ENCODE measurements at places on chromosomes 7 and 10.

DNA sequence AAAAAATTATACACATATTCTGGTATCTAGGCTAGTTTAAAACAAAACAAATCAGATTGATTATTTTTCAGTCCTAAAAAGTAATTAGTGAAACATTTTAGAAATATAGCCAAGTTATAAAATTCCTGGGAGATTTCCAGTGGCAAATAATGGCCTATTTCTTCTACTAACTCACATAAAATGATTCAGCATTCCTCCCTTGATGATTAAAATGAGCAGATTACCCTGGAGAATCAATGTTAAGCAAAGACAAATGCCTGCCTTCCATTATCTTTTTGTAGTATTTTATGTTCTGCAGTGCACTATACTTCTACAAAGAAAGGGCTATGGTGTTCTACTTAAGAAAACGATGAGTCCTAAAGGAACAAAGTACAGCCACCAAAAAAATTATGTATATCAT lies 53.6 kb downstream of the PARD3 start:
- DNase-seq = no peak

GRCh38 chr10:131310142-131310541 lies 1.4 kb downstream of the TCERG1L start:
- no peak for DNase-seq

- DNase-seq = no peak
These were observed 56.3 kb downstream of the PLXNA4 start for GRCh38 chr7:132519936-132520335.

DNA sequence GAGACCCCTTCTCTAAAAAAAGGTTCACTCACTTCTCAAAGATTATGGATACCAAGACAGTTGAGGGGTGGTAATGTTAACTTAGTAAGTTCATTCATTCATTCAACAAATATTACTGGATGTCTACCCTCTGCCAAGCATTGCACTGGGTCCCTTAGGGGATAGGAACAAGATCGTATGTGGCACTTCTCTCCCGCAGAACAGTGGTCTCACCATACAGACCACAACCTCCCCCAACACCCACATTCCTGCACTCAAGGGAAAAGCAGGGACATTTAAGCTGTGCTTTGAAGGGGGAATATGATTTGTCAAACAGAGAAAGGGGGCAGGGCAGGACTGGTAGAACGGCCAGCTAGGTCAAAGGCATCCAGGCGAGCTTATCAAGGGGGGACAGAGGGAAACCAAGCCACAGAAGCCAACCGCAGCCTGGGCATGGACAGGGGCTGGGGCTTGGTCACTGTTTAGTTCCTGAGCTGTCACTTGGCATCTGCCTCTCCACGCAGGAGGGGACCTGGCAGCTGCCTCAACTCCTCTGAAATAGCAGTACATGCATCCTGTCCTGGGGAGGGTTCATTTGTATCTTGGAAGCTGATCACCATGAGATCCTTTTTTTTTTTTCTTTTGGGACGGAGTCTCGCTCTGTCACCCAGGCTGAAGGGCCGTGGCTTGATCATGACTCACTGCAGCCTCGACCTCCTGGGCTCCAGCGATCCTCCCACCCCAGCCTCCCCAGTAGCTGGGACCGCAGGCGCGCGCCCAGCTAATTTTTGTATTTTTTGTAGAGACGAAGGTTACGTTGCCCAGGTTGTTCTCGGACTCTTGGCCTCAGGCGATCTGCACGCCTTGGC lies 949 bp upstream of the CLIP2 start:
- DNase-seq = no peak

- DNase-seq = no peak
These were observed 34.9 kb downstream of the FAM171A1 start for GRCh38 chr10:15336211-15336610.

DNA sequence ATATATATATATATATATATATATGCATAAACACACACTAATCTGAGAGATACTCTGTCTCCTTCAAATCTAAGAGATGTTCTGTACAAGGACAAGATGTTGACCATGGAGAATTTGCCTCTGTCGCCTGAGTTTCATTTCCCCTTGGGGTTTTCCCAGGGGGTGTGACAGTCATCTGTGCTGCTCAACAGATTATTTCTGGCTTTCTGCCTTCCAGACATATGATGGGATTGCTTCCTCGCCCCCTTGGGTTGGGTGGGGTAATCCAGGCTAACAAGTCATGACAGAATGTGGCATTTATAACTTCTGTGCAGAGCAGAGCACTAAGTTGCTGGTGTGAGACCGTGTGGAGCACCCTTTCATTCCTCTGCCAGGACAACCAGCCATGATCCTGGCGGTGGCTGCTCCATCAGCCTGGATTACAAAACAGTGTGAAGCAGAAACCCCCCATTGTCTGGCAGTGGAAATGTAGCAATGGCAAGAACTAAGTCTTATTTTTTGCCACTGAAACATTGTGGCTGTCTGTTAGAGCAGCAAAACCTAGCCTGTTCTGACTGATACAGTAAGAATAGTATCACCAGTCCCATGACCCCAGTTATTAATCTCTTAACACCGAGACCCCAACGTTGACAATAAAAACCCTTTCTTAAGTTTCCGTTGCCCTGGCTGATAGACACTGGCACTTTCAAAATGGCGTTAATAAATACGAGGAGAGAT lies 13.7 kb upstream of the USP6NL start:
- no peak for DNase-seq

GRCh38 chr7:82598958-82599357 lies 155.4 kb upstream of the CACNA2D1 start:
- DNase-seq = no peak

DNA sequence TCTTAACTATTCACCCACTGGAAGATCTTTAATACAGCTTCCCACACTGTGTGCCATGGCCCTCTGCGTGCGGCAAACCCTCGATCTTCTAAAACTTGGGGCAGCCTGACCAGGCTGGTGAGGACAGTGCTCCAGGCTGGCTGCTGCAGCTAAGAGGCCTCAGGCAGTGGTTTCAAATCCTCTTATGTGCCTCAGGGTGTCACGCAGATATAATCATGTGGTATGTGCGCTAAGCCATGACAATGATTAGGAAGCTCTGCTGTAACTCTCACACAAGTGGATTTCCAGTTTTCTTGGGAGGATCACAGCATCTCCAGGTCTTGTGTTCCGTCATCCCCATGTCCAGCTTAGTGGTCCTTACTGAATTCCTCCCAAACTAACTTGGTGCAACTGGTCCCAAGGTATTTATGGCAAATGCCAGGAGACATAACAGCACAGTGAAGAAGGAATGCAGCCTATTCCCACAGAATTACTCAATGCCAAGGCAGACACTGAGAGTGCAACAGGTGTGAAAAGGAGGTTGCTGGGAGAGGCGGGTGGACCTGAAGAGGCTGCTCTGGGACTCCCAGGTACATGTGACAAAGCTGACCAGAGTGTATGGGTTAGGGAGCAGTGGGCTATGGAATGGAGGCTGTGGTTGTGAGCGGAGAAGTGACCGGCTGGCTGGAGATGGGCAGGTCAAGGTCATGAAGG lies 2.3 kb downstream of the HPS1 start:
- DNase-seq = no peak

GRCh38 chr7:82032901-82033300 lies 263.1 kb upstream of the HGF start:
- DNase-seq = no peak

- no peak for DNase-seq
These were observed 14.0 kb upstream of the RALA start for GRCh38 chr7:39609113-39609934.

- peak; percentile 66 for DNase-seq
These were observed 550 bp upstream of the ANK3 start for GRCh38 chr10:60390224-60390626.

GRCh38 chr7:88363249-88363648 lies 56.6 kb upstream of the STEAP4 start:
- no peak for DNase-seq

DNA sequence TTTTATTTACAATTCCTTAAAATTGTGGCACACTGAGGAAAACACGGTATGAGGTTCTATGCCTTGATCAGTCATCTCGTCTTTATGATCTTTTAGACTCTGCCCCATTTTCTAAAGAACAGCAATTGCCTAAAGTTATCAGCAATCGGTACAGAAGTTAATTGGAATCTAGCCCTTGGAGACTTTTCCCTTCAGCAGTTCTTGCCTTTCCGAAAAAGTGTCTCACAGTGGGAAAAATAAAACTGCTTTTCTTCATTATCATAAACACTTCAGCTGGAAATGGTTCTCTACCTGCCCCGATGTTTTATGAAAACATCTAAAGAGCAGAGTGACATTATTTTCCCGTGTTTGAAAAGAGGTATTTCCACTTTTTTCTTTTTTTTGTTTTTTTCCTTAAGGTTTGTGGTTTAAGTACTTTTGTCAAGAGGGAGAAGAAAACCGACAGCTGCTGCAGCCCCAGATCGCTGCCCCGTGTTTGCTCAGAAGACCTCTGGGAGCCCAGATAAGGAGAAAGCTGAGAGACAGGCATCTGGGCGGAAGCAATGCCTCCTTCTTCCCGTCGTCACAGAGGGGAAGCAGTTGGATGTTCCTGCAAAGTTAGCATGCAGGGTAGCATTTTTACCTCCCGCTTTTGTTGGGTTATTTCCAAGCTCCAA lies 149.7 kb downstream of the FRMD4A start:
- no peak for DNase-seq

GRCh38 chr10:133526957-133527588 lies at the start of gene CYP2E1:
Gene CYP2E1, plus strand, starts transcription at chr10:133527363. Its CDS starts 33 bp downstream, at chr10:133527396.
- DNase-seq = no peak

- no peak for DNase-seq
These were observed 61.7 kb downstream of the AUTS2 start for GRCh38 chr7:69659983-69660382.

- no peak for DNase-seq
These were observed 9.9 kb downstream of the VPS50 start for GRCh38 chr7:93242106-93242505.

- DNase-seq = no peak
These were observed 18.0 kb downstream of the NEBL start for GRCh38 chr10:20879136-20879535.

DNA sequence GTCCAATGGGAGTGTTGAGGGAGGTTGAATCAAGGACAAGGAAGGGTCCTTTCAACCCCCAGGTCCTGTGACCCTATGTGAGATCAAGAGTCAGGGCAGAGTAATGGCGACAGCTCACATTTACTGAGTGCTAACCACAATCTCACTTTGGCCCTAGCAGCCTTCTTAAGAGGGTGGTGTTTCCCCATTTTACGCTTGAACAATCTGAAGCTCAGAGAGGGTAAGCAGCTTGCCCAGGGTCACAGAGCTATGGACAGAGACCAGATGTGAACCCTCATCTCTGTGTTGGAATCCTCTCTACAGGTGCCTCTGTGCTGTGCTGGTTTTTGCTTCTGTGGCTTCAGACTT lies 102.0 kb downstream of the GRK5 start:
- no peak for DNase-seq

GRCh38 chr10:74875966-74876365 lies 49.6 kb downstream of the KAT6B start:
- no peak for DNase-seq

- DNase-seq = no peak
These were observed 16.5 kb downstream of the AIFM2 start for GRCh38 chr10:70115948-70116682.

DNA sequence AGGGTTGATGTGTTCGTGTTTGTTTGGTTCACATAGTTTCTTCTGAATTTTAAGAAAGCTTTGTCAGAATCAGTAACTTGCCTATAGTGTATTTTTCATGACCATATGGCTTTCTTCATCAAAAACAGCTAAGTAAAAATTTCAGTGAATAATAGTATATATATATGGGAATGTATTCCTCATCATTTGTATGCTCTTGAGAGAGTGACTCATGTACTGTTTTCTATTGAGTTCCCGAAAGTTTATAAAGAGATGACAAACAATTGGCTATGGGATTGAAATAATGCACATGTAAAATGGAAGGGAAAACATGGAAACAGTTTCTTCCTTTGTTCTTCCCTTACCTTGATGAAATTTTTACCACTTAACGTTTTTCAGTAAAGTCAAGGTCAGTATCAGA lies 56.4 kb downstream of the KAT6B start:
- DNase-seq = no peak

GRCh38 chr7:46775776-46776175 lies 806.1 kb downstream of the TNS3 start:
- no peak for DNase-seq

DNA sequence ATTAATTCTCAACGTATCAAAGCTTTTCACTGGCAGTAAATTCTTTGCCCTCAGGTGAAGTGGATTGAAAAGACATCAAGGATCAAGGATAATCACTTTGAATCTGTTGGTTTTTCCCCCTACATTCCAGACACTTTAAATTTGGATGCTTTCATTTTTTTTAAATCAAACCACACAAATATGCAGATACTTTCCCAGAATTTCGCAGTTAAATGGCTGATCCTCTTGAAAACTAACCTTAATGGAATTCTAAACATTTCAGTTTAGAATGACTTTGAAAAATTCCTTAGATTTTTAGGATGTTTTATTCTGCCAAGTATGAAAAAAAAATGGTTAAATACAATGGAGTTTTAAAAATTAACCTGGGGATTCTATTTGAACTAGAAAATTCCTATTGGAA lies 325.9 kb downstream of the GFRA1 start:
- DNase-seq = no peak

GRCh38 chr7:37011151-37011890 lies 287.0 kb upstream of the AOAH start:
- no peak for DNase-seq

DNA sequence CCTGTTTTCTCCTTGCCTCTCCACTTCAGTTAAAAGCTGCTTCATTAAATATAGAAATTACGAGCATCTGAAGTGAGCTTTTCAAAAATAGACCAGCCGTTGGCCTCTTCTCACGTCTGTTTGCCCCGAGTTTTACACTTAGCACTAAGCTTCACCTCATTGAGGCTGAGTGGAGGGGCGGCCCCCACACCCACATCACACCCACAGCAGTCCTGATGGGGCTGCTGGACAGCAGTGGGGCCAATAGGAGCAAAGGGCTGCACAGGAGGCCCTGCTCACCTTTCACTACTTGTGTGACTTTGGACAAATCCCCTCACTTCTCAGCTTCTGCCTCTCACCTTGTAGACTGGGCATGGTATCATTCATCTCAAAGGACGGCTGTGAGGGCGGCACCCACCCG lies 677.8 kb downstream of the SDK1 start:
- no peak for DNase-seq

GRCh38 chr7:117673839-117674238 lies 194.0 kb downstream of the CFTR start:
- DNase-seq = peak; percentile 49

- DNase-seq = peak; percentile 7
These were observed 348.8 kb downstream of the GALNT17 start for GRCh38 chr7:71480791-71481190.

DNA sequence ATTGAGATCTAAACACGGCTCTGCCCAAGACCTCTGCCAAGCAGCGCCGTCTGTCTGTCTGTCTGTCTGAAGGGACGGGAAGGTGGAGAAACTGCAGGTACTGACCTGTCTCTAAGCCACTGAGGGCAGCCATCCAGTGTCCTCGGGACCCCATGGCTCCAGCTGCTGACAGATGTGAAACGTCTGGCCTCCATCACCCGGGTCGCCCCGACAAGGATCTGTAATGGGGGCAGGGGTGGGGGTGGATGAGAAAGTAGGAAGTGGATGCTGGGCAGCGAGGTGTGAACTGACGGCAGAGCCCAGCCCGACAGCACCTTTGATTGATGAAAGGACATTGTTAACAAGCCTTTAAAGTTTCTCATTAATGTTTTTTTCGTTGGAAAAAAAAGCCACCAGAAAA lies 193.1 kb downstream of the EBF3 start:
- no peak for DNase-seq

- no peak for DNase-seq
These were observed 98.0 kb upstream of the GATA3 start for GRCh38 chr10:7956508-7956907.

GRCh38 chr10:52031771-52032170 lies 282.3 kb upstream of the DKK1 start:
- no peak for DNase-seq
